ENCODE measurements at places on chromosomes 6 and 20.

- DNase-seq, result no peak
Observed at GRCh38 chr6:83917001-83917400, 57.5 kb downstream of the CYB5R4 start.

DNA sequence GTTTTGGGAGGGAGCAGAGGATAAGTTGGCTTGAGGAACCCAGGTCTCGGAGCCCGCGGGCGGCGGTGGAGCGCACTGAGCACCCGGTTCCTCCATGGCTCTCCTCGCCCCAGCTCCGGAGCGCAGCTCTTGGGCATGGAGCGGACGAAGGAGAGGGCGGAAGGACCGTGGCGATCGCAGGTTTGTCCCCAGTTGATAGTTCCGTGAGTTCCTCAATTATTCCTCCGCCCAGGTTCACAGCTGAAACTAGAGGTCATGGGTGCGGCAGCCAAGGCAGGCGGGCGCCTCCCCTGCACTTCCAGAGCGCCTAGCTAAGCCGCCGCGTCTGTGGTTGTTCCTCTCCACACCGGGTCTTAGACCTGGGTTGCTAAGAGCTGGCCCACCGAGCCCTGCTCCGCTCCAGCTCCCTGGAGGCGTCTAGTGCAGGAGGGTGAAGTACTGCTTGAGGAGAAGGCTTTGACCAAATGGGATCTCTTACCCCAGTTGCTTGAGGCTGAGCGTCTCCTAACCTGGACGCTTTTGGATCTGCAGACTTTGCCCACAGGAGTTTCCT, at the start of gene HTR1B:
HTR1B (minus strand) TSS at position 184 of the 553 bp plus-strand sequence; CDS start at position 96, 88 bp downstream.
- DNase-seq, result no peak

DNA sequence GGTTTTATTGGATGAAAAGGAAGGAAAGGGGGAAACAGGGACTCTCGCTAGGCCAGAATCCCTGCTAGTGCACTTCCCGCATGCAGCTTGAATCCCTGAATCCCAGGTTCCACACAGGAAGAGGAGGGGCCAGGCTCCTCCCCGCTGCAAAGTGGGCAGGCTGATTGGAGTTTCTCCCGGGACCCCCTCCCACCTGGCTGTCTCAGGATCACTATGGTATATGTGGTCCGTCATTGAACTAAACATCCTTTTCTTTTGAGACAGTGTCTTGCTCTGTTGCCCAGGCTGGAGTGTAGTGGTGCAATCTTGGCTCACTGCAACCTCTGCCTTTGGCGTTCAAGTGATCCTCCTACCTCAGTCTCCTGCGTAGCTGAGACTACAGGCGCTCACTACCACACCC, 70.7 kb downstream of the FAM50B start:
- no peak for DNase-seq

- DNase-seq, result no peak
Observed at GRCh38 chr6:48378884-48379407, 267.9 kb upstream of the PTCHD4 start.

GRCh38 chr6:137217801-137218472, 1.2 kb downstream of the IFNGR1 start:
- no peak for DNase-seq
